Natural killer cell (primary cell): ENCODE measurements at places on chromosomes 6 and 20. TPM values are rescaled to one million over a fixed set of nuclear protein-coding genes. Genes with fewer than 3 reads are reported as not detected.

Gene PSORS1C1
- total RNA-seq, result not detected

Gene OR2H2
- not detected for total RNA-seq

Gene KCNG1
- not detected for total RNA-seq

Gene DHX16
- total RNA-seq, result 35.7 TPM

- peaks cover 4% of the 10 kb centered on the region for H3K4me1 ChIP-seq
- H3K27me3 ChIP-seq, result no peaks in the 10 kb centered on the region
- H3K4me3 ChIP-seq, result no peak overlapping the region
- DNase-seq, result no peak
- no peak overlapping the region for H3K27ac ChIP-seq
Observed at GRCh38 chr6:170232186-170233002, 58.5 kb downstream of the DLL1 start.

DNA sequence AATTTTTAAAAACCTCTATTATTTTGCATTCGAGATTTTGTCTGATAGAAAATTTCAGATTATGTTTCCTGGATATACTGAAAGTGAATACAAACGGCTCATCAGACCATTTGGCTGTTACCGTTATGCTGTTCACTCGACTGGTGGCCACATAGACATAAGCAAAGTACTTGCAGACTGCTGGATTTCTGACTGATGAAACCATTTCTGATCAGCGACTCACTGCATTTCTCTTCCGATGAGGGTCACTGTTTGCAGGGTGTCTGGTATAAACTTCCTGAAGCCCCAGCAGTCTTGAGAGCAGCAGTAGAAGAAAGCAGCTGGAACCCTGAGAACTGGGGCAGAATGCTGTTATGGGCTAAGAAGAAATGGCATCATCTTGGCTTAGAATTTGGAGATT lies 17.7 kb downstream of the SNX9 start:
- no peak overlapping the region for H3K27ac ChIP-seq
- H3K4me1 ChIP-seq, result no peaks in the 10 kb centered on the region
- no peak for DNase-seq
- no peaks in the 10 kb centered on the region for H3K36me3 ChIP-seq
- H3K27me3 ChIP-seq, result no peaks in the 10 kb centered on the region

DNA sequence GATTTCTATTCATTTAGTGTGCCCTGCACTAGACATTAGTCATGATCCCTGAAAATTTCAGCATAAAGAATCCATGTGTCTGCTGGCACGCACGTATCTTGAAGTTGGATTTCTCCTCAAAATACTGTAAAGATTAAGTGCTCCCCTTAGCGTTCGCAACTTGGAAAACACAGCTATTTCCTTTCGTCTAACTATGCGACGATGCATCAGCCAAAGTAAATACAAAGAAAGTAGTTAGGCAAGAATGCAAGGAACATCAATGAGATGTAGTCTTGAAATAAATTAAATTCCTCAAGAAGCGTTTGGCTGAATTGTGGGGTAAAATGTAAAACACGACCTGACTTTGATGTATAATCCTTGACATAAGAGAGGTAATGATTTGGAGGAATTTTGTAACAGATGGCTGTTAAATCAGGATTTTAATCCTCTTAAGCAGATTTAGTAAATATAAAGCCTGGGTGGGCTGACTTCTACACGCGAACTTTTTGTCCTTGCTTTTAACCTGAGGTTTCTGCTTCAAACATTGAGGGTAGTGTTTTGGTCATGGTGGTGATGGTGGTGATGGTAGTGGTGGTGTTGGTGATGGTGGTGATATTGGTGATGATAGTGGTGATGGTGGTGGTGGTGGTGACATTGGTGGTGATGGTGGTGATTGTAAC lies 88.2 kb downstream of the FOXF2 start:
- no peak for DNase-seq
- H3K4me1 ChIP-seq, result no peaks in the 10 kb centered on the region
- H3K36me3 ChIP-seq, result no peaks in the 10 kb centered on the region
- H3K4me3 ChIP-seq, result no peak overlapping the region

GRCh38 chr6:149225946-149226345 lies 91.6 kb upstream of the TAB2 start:
- H3K4me1 ChIP-seq, result no peaks in the 10 kb centered on the region
- no peak overlapping the region for H3K27ac ChIP-seq
- H3K27me3 ChIP-seq, result no peaks in the 10 kb centered on the region
- no peak overlapping the region for H3K4me3 ChIP-seq
